ENCODE measurements at places on chromosomes 7 and 10. TPM values are rescaled to one million over a fixed set of nuclear protein-coding genes. Genes with fewer than 3 reads are reported as not detected.
A peak's percentile ranks its signal among the peaks of the same experiment; 100 is the strongest.

The FZD8 gene
- 9.5 TPM for total RNA-seq

GRCh38 chr7:136064627-136065237, 87.6 kb upstream of the MTPN start:
- no peak for DNase-seq

DNA sequence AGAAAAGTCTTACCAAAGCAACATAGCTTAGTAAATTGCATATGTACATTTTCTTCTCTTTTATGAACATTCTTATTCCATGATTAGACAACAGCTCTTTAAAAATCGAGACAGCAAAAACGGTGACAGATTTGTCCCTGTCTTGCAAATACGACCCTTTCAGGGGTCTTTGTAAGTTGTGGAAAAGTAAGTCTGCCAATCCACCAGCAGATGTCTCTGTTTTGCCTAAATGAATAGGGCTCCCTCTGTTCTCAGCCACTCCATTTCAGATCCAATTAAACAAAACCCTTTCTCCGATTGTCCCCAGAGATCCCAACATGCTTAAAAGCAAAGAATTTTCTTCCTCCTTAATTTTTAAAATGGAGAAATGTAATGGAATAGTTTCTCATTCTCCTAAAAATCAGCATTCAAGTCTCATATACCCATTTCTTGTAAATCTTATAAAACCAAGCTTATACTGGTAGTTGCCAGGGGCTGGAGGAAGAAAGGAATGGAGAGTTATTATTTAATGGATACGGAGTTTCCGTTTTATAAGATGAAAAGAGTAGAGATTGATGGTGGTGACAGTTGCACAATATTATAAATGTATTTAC, 61.0 kb upstream of the NFE2L3 start:
- DNase-seq: no peak

- DNase-seq: peak; percentile 71
These were observed 3.0 kb downstream of the ZCCHC24 start for GRCh38 chr10:79442171-79443040.

GRCh38 chr10:79224263-79224949, 122.9 kb upstream of the PPIF start:
- DNase-seq: no peak

DNA sequence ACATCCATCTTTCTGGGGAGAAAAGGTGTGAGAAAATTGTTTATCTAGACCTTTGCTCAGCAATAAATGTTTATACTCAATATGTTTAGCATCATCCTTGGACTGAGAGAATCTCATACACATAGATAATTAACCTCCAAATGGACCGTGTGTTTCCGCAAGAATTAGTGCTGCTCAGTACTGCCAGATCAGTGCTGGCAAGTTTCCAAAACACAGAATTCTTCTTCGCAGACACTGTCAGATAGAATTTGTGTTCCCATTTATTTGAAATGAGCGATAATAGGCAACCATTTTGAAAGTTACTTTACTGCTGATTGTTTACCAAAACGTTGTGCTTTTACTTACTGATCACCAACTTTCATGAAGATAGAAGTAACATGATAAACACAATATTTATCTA, 33.7 kb downstream of the STAMBPL1 start:
- no peak for DNase-seq

DNA sequence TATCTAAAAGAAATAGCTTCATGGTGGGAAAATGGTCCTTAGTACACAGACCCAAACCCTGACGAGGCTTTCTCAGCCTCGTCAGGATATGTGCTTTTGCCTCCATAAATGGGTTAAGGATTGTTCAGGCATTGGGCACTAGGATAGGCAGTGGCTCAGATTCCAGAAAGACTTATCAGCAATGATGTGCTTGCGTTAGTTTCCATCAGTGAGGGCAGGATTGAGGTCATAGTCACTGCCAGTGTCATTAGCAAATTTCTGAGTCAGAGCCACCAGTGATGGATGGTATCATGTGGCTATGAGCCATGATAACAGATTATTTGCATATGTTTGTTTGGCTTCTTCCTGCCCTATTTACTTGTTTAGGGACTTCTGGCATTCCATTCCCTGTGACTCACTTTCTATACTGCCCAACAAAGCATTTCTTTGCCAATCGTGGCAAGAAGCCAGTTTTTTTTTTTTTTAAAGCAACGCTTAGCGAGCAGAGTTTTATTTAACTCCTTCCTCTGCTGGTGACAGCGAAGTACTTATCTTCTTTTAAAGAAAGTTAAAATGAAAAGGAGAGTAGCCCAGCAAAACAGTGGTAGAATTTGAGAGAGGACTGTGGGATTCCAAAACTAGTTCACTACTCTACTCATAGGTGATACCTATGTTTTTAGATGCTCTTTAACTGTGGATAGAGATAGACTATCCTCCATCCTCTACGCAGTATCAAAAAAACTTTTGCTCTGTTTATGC, 44.4 kb downstream of the MYPN start:
- DNase-seq: no peak

- peak; percentile 86 for DNase-seq
These were observed 924 bp downstream of the BMPR1A start for GRCh38 chr10:86757113-86757972.

The TUBAL3 gene
- total RNA-seq: not detected

- DNase-seq: no peak
These were observed 38.7 kb upstream of the BICC1 start for GRCh38 chr10:58473976-58474375.

DNA sequence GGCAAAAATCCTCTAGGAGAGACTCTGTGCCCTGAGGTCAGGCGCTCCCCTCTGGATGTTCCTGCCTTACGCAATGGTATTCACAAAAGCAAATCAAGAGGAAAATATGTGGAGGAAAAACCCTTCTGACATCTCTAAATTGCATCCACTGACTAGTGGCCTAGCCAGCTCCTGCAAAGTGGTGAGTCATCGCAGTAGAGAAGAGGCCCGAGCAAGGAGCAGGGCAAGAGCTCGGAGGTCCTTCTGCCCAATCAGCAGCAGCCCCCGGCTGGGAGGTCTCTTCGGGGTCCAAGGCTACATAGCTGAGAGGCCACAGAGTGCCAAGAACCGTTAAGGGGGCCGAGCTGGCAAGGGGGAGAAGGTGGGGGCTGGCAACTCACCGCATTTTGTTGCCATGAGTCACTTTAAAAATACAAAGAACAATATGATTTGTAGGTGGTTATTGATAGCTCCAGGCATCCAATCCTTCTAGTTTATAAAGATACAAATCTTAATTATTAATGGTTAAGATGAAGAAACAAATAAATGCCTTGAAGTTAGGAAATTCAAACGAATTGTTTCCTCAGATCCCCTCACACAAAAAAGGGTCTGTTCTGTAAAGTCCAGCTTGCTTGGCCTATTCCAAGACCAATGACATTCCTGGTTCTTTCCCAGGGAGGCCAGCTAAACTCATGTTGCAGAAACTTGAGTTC, 161.6 kb downstream of the PKD1L1 start:
- DNase-seq: peak; percentile 87

- no peak for DNase-seq
These were observed 67.8 kb downstream of the FRMPD2 start for GRCh38 chr10:48206482-48207250.

DNA sequence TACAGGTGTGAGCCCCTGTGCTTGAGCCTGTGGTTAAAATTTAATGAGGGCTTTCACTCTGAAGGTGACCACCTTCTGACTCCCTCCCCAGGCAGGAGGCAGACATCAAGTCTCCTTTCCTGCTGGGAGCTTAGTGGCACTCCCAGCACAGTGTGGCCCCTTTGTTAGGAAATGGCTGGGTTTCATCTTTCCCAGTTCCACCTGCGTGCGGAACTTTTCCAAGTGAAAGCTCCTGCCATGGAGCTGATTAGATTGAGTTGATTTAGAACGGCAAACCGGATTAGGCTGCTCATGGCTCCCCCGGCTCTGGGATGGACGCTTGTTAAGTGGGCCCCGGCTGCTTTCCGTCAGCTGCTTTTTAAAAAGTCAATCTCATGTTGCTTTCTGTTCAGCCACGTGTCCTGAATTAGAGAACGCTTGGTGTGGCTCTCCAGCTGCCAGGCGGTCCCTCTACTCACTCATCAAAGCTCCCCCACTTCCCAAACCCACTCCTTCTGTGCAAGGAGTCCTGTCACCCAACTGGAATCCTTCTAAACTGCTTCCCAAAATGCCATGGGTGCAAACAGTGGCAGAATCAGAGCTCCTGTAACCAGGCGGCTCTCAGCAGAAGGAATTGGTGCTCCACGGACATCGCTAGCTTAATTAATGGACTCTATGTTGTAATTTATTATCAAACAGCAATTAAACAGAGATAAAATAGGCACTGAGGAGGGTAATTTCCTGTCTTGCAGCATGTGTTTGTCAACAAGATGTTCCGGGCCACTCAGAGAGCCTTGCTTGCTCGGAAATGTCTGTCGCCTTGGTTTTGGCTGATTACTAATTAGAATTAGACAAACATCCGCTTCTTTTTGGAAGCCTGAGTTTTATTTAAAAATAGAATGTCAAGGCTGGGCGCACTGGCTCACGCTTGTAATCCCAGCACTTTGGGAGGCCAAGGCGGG, 551.2 kb downstream of the GALNT17 start:
- DNase-seq: no peak

Data from posterior vena cava (tissue), 2 donors.